ENCODE measurements at places on chromosomes 2 and 18. TPM values are rescaled to one million over a fixed set of nuclear protein-coding genes. Genes with fewer than 3 reads are reported as not detected.
A peak's percentile ranks its signal among the peaks of the same experiment; 100 is the strongest.

DNA sequence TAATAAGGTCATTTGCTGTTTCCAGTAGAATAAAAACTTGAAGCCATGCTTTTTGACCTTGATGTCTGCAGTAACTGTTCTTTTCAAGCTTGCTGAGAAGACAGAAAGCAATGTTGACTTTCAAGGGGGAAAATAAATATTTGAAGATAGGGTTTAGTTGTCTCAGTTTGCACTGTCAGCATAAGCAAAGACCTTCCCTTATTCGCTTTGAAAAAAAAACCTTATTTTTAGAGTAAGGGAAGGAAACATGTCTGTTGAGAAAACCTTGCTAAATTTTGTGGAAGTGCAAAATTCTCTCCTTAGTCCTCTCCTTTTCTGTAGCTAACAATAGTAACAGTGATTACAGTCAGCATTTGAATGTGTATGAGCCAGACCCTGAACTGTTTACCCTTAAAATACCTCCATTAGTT lies 43.1 kb downstream of the MAP4K4 start:
- DNase-seq: no peak

DNA sequence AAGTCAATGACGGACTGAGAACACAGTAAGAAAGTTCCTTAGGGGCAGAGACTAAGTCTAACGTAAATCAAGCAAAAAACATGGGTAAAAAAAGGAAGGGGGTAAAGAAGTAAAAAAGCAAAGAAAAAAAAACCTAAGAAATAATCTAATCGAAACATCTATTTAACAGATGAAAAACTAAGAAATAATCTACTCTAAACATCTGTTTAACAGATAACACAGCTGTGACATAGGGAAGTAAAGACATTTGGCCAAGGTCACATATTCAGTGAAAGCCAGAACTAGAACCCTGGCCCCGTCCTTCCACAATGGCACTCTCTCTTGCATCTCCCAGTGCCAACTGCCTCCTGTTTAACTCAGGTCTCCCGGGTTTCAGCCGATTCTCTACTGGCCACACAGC lies 48.1 kb downstream of the PSD4 start:
- no peak for DNase-seq

- DNase-seq: no peak
These were observed 262.6 kb downstream of the MREG start for GRCh38 chr2:215750763-215751162.

GRCh38 chr2:138113871-138114525 lies 149.7 kb downstream of the HNMT start:
- no peak for DNase-seq

- peak; percentile 51 for DNase-seq
These were observed 1.2 kb upstream of the CHMP1B start for GRCh38 chr18:11849841-11850634.

DNA sequence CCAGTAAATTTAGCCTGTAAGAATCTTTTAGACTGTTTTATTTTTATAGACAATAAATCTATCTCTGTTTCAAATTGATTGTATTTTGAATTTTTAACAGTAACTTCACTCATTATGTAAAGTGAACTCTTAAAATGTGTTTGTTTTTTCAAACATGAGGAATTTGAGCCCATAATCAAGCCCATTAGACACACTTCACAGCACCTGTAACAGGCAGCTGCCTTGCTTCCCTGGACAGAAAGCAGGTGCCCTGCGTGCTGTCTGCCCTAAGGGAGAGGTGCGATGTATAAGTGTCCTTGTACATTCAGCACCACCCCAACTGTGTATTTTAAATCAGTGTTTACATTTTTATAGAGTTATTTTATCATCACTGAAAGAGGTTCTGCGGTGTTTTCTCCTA lies 186.5 kb upstream of the TPO start:
- DNase-seq: no peak

DNA sequence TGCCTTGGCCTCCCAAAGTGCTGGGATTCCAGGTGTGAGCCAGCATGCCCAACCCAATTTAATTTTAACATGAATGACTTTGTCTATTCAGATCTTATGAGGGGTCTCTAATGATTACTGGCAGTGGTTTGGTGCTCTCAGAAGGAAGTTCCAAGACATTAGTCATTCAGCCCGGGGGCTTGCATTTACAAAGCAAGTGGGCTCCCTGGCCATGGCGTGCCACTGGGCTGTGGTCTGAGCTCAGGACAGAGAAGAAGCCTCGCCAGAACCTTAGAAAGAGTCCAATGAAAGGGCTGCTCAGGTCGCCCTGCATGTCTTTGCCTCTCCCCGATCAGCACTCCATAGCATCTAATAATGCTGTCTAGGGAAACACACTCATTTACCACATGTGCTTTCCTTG lies 182.6 kb upstream of the CHAC2 start:
- no peak for DNase-seq

- peak; percentile 26 for DNase-seq
These were observed 166.5 kb downstream of the RPIA start for GRCh38 chr2:88857951-88858411.

DNA sequence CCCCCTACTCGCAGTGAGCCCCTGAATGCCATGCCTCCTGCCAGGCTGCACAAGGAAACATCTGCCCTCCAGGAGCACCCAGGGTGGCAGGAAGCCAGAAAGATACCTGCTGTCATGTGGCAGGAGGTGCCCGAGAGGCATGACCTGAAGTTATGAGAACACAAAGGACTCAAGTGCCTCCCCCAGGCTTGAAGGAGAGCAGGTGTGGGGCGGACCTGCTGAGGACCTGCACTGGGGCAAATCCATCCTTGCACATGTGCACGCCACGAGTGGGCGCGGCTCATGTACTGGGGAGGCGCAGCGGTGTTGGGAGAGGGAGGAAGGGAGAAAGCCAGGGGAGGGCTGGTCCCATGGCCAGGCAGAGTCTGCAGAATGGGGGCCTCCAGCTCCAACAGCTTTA lies 26.9 kb downstream of the SDC1 start:
- no peak for DNase-seq

GRCh38 chr2:164600763-164601162 lies 20.5 kb downstream of the GRB14 start:
- no peak for DNase-seq

DNA sequence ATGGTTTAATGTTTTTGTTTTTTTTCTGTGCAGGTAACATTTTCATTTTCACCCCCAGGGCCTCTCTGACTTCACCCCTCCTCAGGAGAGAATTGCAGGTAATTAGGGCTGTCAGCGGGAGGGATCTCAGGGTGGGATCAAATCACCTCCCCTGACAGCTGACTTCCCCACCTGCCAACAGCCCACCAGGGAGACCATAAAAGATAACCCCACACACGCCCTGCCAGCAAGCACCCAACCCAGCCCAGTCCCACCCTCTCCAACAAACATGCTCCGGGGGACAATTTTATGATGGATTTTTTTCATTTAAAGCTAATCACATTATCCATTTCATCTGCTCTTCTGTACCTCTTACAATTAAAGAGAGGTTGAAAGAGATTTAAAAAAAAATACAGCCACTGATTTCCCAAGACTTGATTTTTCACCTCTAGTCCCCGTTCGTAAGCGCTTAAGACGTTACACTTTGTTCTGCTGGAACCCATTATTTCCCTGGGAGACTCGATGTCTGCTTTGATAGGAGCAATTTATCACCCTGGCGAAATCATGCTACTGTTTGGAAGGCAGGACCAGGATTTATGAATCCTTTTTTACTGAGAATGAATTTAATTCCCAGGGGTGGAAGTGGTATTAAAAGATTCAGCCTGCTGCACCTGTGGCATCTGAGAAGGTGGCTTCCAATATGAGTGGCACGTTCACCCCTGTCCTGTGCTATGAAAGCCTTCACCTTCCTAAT lies 232.9 kb upstream of the ID2 start:
- no peak for DNase-seq

DNA sequence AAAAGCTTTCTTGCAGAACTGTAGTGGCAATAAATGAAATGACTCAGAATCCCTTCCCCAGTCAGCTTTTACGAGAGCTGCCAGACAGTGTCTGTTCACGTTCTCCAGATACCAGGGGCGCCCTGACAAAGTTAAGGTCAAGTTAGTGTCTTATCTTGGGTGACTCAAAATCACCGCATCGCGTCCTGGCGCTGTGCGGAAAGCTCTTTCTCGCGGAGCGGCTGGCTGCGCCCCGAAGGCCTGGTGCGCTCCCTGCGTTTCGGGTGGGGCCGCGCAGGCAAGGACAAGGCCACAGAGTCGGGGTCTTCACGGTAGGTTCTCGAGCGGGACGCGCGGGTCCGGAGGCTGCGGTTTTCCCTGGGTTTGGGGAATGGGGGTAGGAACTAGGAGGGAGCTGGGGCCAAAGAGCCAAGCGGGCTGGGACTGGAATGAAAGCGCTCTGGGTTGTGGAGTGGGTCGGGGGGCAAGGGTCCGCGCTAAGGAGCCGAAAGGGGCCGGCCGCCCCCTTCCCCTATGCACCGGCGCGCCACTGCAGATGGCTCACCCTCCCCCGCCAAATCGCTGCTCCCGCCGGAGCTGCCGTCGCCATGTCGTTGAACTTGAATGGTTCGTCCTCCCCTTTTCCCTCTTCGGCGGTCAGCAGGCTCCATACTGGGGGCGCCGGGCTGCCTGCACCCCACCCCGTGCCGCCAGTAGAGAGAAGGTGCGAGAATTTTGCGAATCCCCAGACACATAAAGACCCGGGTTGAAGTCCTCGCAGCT lies 2.6 kb upstream of the HOXD11 start:
- DNase-seq: no peak

DNA sequence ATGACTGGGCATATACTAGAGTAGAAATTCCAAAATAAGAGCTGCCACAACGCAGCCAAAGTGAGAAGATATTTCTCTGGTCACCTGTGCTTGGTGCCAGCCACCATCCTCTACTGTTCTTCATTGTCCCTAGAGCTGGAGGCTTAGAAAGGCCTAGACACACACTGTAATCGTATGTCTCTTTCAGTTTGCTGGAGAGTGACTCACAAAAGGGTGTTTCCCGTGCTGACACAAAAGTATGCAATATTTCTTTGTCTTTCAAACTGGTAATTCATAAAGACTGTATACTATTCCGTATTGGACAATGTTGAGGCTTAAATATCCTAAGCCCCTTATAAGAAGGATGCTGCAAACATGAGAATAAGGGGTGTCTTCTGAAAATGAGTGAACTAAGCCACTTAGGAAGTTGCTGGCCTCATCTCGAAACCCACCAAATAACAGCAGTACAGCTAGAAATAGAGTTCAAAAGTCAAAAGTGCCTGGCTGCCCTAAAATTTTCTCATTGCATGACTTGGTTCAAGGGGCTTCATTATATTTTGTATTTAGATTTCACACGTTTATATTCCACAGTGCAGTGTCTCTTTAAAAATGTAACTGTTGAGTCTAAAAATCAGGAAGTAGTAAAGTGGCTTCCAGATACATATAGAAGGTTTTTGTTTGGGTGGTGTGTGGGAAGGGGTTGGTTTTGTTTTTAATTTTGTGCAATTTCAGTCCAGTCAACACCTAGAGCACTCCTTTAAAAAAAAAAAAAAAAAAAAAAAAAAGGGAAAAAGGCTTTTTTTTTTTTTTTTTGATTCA lies 601.1 kb downstream of the ARHGAP15 start:
- DNase-seq: no peak

- no peak for DNase-seq
These were observed 33.1 kb downstream of the MEX3C start for GRCh38 chr18:51164342-51164741.

GRCh38 chr18:72819050-72819449 lies 48.7 kb downstream of the NETO1 start:
- no peak for DNase-seq

GRCh38 chr2:172426635-172427255 lies 641 bp upstream of the ITGA6 start:
- DNase-seq: no peak

DNA sequence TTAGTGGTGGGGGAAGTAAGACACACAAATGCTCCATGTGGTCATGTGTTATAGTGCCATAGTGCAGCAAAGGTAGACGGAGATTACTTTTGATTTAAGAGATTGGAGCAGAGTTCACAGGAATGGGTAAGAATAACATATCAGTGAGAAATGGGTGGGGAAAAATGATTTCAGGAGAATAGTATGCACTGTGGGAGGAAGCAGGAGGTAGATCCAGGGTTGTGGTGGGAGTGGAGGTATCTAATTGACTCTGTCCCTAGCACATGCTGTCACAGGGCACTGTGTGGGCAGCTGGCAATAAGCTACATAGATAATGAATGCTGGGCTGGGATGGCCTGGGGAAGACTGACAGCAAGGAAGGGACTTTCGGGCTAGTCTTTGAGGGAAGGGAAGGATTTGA lies 65.3 kb downstream of the STAT1 start:
- no peak for DNase-seq

- DNase-seq: no peak
These were observed 749.2 kb upstream of the FSHR start for GRCh38 chr2:49903471-49903870.

GRCh38 chr18:8503248-8503647 lies 106.0 kb upstream of the RAB12 start:
- DNase-seq: no peak

- no peak for DNase-seq
These were observed 73.7 kb downstream of the CDK15 start for GRCh38 chr2:201879996-201880395.

DNA sequence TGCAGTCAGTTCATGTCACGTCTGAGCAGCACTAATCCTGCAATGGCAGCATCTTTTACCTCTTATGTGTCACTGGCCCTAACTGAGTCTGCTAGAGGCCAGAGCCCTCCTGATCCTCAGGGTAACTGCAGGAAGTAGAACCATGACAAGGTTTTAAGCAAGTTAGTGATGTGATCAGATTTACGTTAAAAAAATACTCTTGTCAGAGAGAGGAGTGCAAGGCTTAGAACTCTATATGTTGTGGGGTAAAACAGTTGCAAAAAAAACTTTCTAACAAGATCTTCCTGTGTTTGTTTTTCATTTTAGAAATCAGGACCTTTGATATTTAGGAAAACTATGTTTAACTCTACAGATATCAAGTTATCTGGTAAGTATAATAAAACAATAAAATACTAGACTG lies 4.6 kb downstream of the TMEM87B start:
- DNase-seq: no peak

GRCh38 chr2:217568289-217568971 lies 434.4 kb downstream of the TNS1 start:
- DNase-seq: no peak

TMEM169 gene
- polyA plus RNA-seq: 5.0 TPM

RGPD3 gene
- polyA plus RNA-seq: 0.22 TPM

MGAT4A gene
- polyA plus RNA-seq: 4.8 TPM

ANKAR gene
- polyA plus RNA-seq: 5.6 TPM

CTLA4 gene
- not detected for polyA plus RNA-seq

CDKL4 gene
- 0.32 TPM for polyA plus RNA-seq

TEX261 gene
- polyA plus RNA-seq: 40.2 TPM

NYAP2 gene
- 0.59 TPM for polyA plus RNA-seq

STAM2 gene
- polyA plus RNA-seq: 20.2 TPM

DPYSL5 gene
- 39.8 TPM for polyA plus RNA-seq

All from hindlimb muscle (tissue), 1 donor.